Thyroid gland (tissue), 4 donors: ENCODE measurements at places on chromosomes 4 and X.

DNA sequence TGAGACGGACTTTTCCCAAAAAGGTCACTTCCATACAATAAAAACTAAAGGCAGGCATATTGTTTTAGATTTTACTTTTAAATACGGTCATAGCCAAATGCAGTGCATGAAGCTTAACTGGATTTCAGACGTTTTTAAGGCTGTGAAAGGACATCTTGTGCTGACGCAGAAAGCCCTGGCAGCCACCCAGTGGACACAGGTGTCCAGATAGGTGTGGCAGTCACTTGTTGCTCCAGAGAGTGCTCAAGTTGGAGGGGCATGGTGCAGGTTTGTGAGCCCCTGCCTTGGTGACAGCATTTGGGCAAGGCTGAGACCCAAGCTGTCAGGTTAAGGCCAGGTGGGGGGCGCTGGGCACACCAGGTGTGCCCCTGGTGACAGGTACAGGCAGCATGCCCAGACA lies 135.8 kb upstream of the TBL1X start:
- no peak for DNase-seq

- DNase-seq: no peak
These were observed 72.8 kb downstream of the SEL1L3 start for GRCh38 chr4:25790024-25790423.

DNA sequence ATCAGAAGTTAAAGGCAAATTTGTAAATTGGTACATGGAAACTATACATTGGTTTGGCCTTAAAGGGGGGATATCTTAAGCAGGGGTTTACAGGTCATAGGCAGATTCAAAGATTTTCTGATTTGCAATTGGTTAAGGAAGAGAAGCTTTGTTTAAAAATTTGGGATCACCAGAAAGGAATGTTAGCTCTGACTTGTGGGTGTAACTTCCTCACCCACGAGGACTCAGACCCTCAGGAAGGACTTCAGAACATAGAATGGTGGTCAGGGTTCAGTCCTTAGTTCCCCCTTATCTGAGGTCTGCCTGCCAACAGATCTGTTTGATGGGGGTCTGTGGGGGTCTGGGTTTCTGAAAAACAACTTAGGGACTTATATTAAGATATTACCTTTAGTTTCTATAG lies 427.4 kb upstream of the DIPK2B start:
- no peak for DNase-seq

GRCh38 chr4:6709230-6710114 lies at the start of gene MRFAP1L1:
TSS of gene MRFAP1L1 (minus strand) at chr4:6709865. CDS start at chr4:6709629, 236 bp downstream.
- peak; percentile 98 for DNase-seq

GRCh38 chr4:77187322-77187721 lies 30.3 kb downstream of the CCNG2 start:
- DNase-seq: no peak

DNA sequence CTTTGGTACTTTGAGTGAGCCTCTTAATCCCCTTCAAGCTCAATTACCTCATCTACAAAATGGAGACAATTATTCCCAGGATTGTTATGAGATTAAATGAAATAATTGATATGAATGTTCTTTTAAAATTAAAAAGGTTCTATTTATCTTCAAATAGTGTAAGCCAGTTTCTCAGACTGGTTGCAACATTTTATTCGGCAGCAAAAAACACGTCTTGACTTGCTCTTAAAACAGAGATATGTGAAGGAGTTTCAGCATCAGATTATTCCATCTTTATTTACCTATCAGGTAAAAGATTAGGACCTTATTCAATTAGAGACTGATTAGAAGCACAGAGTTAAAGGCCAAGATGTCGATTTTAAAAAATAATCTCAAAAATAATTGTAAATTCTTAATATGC lies 10.5 kb downstream of the NDNF start:
- DNase-seq: no peak

- DNase-seq: no peak
These were observed 75.6 kb downstream of the BMPR1B start for GRCh38 chr4:94833394-94833793.

- DNase-seq: no peak
These were observed 256.3 kb upstream of the PPARGC1A start for GRCh38 chr4:24146127-24146526.

DNA sequence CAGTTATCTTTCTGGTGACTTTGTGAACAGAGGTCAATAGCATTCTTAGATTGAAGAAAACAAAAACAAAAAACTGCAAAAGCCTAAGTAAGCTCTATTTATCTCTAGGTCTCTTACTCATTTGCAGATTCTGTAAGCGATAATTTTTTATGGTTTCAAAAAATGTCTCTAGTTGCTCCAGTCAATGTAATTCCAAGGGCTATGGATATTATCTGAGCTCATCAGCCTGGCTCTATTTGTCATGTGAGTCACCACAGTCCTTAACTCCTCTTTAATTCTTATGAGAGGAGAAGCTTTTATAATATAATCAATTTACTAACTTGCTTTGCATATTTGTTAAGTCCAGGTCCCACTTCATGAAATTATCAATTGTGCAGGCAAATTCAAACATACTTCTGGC lies 79.1 kb downstream of the NPFFR2 start:
- no peak for DNase-seq

GRCh38 chr4:163415668-163416067 lies 57.9 kb downstream of the TKTL2 start:
- no peak for DNase-seq

DNA sequence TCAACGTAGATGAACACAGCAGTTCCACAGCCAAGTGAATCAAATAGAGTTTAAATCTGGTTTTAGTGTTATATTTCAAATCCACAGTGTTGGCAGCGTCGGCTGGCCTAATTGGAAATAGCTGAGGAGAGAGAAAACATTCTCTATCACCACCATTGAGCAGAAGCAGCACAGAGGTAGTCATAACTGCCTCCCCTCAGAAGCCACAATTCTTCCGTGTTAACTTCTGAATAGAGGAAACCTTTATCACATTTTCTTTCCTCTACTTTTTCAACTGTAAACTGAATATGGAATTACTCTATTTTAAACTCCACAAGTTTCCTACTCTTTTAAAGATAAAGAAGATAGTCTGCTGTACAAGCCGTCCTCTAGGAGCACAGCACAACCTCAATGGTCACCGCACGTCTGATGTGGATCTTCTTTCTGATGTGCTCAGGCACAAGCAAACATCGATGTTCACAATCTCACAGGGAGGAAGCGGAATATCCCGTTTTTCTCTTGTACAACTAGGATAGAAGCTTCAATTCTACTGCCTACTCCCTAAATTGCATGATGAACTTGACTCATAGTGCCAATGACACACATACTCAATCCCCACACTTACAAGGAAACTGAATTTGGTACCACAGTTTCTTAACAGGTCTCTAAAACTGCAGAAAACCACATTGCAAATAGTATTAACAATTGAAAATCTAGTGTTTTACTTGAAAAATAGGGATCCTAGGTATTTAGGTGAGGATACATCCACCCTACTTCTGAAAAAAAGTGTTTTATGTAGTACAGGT lies 217.8 kb upstream of the ETNPPL start:
- DNase-seq: no peak

DNA sequence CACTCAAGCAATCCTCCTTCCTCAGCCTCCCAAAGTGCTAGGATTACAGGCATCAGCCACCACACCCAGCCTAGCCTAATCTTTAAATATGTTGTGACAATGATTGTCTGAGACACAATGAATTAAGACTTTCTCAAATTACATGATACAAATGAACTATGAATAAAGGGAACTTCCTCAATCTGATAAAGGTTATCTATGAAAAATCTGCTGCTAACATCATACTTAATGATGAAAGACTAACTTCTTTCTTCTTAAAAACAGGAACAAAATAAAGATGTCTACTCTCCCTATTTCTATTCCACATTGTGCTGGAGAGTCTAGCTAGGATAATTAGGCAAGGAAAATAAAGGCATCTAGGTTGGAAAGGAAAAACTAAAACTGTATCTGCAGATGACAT lies 60.0 kb downstream of the PDHA1 start:
- DNase-seq: no peak

DNA sequence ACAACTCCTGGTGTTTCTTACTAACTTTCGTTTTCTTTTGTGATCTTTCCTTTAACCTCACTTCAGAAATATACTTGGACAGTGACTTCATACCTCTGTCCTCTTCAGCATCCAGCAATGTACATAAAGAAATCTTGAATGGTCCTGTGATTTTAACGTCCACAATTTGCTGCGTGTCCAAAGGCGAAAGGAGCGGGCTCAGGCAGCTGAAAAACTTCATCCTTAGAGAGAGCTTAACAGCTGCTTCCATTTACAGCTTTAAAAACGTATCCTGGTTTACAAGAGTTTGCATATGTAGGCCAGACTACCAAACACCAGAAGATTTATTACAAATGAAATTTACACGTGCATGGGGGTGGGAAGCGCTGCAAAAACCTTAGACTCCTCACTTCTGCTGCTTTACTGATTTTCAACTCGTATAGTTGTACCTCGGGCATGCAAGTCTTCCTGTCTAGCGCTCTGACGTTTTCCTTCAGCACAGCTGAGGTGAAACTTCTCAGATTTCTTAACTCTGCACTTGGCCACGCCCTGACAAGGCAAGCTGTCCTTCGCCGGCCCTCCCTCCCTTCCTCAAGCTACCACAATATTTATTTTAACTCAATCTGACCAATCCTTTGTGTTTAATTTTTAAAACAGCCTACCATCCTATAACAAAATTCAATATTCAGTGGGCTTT lies 406.4 kb downstream of the FAM47A start:
- DNase-seq: peak; percentile 63

DNA sequence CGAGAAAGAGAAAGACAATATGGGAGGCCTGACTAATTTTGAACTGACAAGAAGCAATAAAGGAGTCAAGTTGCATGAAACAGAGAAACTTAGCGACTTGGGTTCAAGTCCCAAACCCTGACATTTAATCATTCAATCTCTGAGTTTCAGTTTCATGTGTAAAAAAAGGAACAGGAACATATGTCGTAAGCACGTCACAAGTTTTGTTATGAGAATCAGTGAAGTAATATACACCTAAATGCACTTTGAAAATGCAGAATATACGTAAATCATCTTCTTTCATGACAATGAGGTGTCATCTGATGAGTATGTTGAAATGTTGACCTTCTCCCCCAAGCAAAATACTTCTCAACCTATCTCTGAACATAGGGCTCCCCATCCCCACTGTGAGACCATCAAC lies 10.4 kb downstream of the ACOT9 start:
- no peak for DNase-seq

GRCh38 chrX:136872091-136872700 lies 8.3 kb downstream of the RBMX start:
- DNase-seq: no peak

DNA sequence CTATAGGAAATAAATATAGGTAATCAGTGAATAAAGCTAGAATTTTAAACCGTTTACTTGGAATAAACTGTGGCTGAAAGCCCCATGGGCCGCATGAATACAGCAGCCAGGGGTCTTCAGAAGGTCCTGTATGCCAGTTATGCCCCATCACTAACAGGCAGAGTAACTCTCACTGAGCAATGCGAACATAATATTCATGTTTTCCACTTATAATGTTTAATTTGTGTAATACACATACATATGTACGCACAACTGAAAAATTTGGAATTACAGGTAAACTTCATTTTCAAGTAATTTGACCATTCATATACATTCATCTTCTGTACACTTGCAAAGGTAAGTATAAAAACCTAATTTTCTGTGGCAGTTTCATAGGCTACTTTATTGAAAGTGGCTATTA lies 526.2 kb upstream of the ATOH1 start:
- DNase-seq: no peak

DNA sequence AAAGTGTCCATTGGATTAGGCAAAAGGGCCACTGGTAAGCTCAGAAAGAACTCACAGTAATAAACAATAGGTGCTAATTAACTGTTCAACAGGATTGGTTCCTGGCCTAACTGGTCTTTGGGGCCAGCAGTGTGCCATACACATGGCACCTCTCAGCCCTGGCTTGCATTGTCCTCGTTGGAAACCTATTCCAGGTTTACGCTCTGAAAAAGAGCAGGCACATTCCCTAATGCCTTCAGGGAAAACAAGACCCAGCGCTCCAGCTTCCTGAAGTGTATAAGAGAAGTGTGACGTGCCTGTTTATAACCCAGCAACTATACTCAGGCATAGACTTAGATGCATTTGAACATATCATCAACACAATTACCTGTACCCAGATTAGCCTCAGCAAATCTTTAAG lies 51.9 kb upstream of the RBM47 start:
- no peak for DNase-seq

DNA sequence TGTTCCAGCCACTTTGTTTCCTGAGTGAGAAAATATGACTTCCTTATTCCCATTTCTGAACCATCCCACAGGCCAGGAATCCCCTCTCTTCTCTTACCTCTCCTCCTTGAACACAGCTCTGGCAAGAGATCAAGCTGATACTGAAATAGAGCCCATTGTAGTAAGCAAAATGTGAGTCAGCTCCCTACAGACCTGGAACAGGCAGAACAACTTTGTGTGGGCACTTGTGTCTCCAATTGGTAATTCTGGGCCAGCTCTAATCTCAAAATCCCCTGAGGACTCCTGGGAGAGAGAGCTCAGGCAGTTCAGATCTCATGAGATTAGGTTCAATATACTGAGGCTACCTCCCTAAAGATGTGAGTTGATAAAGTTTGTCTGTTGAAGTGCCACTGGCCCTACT lies 213.5 kb downstream of the GUCY2F start:
- DNase-seq: no peak

- no peak for DNase-seq
These were observed 94.9 kb downstream of the ARHGAP24 start for GRCh38 chr4:85569730-85570299.

DNA sequence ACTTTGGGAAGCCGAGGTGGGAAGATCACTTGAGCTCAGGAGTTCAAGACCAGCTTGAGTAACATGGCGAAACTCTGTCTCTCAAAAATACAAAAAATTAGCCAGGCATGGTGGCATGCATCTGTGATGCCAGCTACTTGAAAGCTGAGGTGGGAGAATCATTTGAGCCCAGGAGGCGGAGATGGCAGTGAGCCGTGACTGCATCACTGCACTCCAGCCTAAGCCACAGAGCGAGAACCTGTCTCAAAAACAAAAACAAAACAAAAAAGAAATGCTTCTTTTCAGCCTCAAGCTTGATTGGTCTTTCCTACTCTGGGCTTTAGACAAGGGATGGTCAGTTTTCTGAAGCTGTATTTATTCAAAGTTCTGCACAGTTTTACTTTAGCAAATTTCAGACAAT lies 15.8 kb upstream of the DHRSX start:
- DNase-seq: peak; percentile 61

GRCh38 chr4:183831026-183831446 lies 74.1 kb upstream of the STOX2 start:
- no peak for DNase-seq

DNA sequence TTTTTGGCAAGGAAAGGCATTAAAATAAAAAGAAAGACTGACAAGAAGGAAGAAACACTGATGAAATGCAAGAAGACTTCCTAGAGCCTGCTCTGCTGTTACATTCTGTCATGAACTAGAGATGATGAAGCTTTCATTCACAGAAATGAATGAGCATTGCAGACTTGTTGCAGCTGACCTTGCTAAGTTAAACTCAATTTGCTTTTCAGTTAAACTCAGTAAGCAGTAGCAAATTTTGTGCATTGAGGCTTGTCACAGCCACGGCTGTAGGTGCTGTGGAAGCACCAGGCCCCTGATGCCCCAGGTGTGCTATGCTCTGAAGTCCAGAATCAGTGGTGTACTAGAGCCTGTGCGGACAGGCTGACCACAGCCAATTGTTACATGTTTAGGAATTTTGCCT lies 39.6 kb upstream of the LSM6 start:
- DNase-seq: no peak
